ENCODE measurements at places on chromosomes 12 and 14.

GRCh38 chr14:90691627-90692026 lies 124.6 kb downstream of the TTC7B start:
- DNase-seq: no peak
- no peak overlapping the region for H3K27ac ChIP-seq
- no peaks in the 10 kb centered on the region for H3K36me3 ChIP-seq
- H3K4me3 ChIP-seq: no peak overlapping the region

- H3K27me3 ChIP-seq: no peaks in the 10 kb centered on the region
- no peak overlapping the region for H3K4me3 ChIP-seq
- H3K4me1 ChIP-seq: no peaks in the 10 kb centered on the region
- no peak for DNase-seq
- H3K27ac ChIP-seq: no peak overlapping the region
These were observed 20.4 kb downstream of the VWF start for GRCh38 chr12:6104027-6104426.

- H3K4me1 ChIP-seq: no peaks in the 10 kb centered on the region
- no peaks in the 10 kb centered on the region for H3K36me3 ChIP-seq
- H3K4me3 ChIP-seq: no peak overlapping the region
- H3K27me3 ChIP-seq: no peaks in the 10 kb centered on the region
These were observed 199.3 kb downstream of the ALG10B start for GRCh38 chr12:38515912-38516311.

DNA sequence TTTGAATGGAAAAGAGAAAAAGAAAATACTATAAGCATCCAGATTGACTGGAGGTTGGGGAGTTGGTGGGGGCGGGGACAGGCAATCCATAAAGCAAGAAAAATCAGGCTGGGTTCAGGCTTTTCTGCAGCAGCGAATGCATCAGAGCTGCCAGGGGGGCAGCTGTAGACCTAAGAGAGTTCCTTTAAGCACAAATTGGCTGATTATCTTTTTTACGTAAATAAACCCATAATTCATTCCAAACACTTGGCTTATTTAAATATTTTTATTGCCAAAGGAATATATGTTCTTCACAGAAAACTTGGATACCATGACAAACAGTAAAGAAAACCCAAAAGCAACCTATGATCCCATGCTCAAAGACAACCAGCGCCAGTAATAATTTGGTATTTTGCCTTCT lies 10.2 kb downstream of the BDKRB2 start:
- no peak overlapping the region for H3K27ac ChIP-seq
- no peaks in the 10 kb centered on the region for H3K36me3 ChIP-seq
- peaks cover 4% of the 10 kb centered on the region for H3K27me3 ChIP-seq
- no peak for DNase-seq
- H3K4me1 ChIP-seq: no peaks in the 10 kb centered on the region
- H3K4me3 ChIP-seq: no peak overlapping the region

DNA sequence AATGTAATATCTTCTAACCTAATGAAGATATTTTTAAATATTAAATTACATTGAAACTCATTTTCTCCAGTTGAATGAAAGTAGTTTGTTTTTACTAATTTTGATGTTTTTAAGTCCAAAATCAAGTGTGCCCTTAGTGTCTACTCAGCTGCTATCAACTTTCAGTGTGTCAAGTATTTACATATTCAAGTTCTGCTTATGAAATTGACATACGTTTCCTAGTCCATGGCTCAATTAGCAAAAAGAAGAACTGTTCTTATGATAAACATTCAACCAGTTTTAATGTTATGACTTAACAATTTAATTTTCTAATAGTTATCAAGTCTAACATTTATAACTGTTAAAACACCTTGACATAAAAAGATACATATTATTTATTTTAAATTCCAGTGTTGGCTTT lies 137.1 kb downstream of the DUSP6 start:
- peaks cover 14% of the 10 kb centered on the region for H3K4me1 ChIP-seq
- H3K27me3 ChIP-seq: no peaks in the 10 kb centered on the region
- H3K4me3 ChIP-seq: no peak overlapping the region
- DNase-seq: no peak

All from activated CD4-positive, alpha-beta memory T cell treated with anti-CD3 and anti-CD28 coated beads for 36 hours (primary cell).